ENCODE measurements at places on chromosomes 5 and 9.

DNA sequence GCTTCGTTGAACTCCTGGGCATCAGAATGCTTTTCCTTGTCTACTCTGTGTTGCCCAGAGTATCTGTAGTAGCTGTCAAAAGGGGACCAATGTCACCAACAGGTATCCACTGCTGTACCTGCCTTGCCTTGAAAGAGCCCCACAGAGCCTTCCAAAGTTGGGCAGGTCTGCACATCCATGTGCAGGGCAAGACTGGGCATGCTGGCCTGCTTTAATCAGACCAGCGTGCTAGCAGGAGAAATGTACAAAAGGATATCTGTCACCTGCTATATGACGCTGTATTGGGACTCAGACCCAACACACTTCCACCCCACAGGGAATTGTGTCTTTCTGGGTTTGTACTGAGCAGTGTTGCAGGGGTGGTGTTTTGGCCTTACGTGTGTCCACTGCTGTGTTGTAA lies 11.9 kb downstream of the DELE1 start:
- no peak for DNase-seq

DNA sequence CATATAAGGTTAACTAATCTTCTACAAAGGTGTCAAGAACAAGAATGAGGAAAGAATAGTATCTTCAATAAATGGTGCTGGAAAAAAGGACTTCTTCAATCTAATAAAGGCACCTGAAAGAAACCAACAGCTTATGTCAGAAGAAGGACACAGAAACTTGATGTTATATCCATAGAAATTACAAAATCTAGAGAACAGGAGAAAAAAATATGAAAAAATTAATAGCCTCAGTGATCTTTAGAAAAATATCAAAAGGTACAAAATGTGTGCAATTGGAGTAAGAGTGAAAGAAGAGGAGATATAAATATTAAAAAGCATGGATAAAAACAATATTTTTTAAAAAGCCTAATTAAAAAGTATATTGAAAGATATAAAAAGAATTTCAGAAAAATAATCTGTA lies 18.8 kb upstream of the PRSS3 start:
- DNase-seq = no peak

GRCh38 chr5:128403333-128403732 lies 134.7 kb downstream of the FBN2 start:
- DNase-seq = no peak

DNA sequence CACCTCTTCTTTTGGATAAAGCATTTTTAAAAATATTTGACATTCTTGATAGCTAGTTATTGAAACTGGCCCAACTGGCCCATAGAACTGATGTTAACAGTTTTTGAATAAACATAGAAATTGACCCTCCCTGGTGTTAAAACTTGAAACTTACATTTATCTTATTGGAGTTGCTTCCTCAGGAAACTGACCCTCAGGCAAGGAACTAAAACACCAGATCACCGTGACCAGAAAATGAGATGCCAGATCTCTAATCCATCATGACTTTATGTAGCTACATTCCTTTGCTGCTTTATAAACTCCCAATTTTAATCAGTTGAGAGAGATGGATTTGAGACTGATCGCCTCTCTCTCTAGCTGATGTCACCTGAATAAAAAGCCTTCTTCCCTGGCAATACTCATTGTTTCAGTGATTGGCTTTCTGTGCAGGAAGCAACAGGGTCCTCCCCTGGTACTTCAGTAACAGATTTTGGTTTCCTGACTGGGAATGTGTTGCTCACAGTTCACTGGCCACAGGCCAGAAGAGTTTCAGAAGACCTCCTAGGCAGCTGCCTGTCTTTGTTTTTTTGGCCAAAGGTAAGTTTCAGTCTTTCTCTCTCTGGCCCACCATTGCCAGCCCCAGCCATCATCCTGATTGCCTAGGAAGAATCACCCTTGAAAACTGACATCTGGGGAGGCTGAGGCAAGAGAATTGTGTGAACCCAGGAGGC lies 212.4 kb downstream of the DTWD2 start:
- no peak for DNase-seq

DNA sequence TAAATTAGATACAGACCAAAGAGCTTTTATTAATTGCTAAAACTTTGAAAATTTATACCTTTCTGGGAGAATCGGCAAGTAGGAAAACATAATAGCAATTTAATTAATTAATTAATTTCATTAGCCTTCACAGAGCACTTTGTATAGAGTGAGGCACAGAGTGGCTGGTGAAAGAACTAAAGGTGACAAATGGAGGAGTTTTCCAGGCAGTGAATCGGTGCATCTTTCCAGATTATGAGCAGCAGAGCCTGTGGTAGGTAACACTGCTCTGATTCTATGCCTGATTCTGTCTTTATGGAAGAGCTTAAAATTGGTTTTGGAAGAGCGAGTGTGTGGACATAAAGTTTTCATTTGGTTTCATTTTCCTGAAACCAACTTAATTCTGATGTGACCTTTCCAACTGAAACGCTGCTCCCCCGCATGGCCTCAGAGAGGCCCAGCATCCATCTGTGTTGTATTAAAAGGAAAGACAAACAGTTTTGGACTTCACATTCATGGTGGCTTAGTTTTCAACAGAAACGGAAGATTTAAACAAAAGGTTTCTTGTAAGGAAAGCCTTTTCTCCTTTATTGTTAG lies 188.9 kb upstream of the RPS23 start:
- DNase-seq = no peak

- DNase-seq = no peak
Observed at GRCh38 chr5:139711906-139712224, 63.7 kb downstream of the CXXC5 start.

DNA sequence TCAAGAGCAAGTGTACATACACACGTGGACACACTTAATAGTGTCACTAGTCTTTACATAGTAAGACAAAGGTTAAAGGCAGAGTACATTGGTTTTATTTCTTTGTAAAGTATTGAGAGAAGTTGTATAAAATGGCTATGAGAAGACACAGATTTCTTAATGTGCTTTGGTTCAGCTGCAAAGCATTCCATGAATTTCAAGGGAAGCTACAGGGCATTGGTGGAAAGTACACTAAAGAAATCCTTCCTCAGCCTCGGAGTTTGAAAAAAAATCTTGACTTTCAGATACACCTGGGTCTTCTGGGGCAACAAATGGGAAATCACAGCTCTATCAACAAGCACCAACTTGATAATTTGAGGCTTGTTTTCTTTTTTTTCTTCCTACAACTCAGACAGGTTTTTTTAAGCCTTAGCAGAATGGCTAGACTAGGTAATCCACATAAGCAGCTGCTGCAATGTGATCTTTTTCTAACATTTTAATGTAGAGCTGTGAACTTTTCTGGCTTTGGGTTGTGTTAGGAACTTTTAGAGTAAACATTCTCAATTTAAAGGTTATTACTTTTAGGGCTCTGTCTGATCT lies 140.4 kb upstream of the FST start:
- no peak for DNase-seq

DNA sequence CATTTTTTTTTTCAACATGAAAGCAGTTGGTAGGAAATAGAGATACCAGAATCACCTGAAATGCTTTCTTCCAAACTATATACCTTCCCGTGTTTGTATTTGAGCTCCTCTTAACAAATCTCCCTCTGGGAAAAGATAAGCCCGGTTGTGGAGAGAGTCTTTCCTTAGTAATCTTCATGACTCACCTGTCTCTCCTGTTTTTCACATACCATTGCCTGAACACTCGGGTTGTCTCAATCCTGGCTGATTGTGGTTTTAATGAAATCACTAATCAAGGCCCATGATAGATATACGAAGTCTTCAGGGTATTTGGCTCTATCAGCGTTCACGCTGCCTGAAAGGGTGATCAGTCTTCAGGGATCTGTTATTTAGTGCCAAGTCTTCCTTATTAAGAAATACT lies 136.7 kb downstream of the MAN2A1 start:
- no peak for DNase-seq

GRCh38 chr5:55865831-55866230 lies 14.7 kb downstream of the IL31RA start:
- DNase-seq = no peak

DNA sequence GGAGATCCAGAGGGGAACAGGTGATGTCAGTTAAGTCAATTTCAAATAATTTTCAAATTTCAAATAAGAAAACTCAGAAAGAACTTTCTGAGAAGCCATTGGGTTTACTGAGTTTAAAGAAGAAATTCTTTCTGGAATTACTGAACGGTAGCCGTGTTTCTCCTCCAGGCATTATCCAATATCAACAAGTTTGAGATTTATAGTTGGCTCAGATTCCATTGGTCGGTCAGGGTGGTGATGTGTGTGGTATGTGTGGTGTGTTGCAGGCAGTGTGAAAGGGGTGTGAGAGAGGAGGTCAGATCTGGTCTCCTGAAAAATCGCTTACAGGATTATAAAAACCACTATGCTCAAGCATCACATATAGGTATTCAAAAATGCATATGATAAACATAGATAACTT lies 60.1 kb downstream of the PDE4D start:
- no peak for DNase-seq

- DNase-seq = no peak
Observed at GRCh38 chr9:33437898-33438297, 9.5 kb downstream of the AQP3 start.

DNA sequence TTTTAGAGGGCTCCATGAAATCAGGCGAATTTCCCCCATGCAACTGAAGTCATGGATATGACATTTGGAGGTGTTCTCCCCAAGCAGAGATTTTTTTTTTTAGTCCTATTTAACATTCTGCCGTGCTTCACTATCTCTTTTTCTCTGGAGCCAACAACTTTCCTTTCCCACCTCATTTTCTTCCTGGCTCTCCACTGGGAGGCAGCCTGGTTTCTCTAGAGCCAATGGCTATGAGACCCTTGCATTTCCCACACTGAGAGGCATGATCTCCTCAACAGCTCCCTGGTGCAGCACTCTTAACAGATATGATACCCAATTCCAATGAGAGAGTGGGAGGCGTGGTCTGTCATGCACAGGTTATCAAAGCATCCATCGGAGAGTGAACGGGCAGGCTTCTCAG lies 310.8 kb downstream of the DRD1 start:
- DNase-seq = no peak

GRCh38 chr5:179322071-179323025 lies 22.9 kb downstream of the ADAMTS2 start:
- no peak for DNase-seq

GRCh38 chr5:2738700-2739359 lies 12.6 kb downstream of the IRX2 start:
- no peak for DNase-seq

GRCh38 chr9:114935119-114935518 lies 4.7 kb upstream of the TNFSF8 start:
- no peak for DNase-seq

GRCh38 chr5:107805824-107806223 lies 135.1 kb upstream of the EFNA5 start:
- DNase-seq = no peak

GRCh38 chr9:2725898-2726649 lies 8.8 kb downstream of the KCNV2 start:
- no peak for DNase-seq

- no peak for DNase-seq
Observed at GRCh38 chr5:175479125-175479881, 943 bp downstream of the SFXN1 start.

- no peak for DNase-seq
Observed at GRCh38 chr9:70303268-70303667, 44.5 kb downstream of the SMC5 start.

DNA sequence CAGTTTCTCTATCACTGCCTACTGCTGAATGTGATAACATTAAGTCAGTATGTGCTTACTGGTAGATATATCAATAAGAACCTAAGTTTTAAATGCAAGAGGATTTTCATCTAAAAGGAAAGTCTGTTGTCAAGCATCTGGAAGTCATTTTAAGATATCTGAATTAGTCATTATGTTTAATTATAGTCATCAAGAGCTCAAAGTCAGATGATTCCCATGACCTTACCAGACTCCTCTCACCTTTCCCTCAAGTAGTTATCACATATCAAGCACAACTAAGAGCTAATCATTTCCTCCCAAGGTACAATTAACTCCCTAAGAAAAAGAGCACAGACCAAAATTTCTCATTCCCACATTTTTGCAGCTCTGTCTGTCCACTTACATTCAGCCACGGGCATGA lies 45.5 kb downstream of the PUM3 start:
- peak; percentile 22 for DNase-seq

DNA sequence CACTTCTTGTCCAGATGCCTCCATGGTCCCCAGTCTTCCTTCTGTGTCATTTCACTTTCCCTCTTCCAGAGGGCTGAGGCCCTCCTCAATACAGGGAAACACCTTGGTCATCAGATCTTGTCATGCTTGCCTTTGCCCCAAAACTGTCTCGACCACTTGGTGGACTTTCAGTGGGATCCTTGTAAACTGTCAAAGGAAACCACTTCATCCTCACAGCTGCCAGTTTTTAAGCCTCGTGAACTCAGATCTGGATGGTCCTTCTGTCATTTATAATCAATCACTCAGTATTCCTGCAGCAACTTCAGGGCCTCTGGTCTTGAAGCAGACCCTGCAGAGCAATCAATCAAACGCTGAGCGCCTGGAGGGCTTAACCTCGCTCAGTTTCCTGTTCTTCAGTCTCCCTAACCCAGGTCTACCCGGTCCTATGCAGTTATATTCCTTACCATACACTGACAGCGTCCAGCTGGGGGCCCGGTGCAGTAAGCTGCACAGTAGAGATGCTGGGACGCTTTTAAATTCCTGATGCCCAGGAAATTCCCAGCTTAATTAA lies 74.6 kb downstream of the GOLPH3 start:
- DNase-seq = no peak

DNA sequence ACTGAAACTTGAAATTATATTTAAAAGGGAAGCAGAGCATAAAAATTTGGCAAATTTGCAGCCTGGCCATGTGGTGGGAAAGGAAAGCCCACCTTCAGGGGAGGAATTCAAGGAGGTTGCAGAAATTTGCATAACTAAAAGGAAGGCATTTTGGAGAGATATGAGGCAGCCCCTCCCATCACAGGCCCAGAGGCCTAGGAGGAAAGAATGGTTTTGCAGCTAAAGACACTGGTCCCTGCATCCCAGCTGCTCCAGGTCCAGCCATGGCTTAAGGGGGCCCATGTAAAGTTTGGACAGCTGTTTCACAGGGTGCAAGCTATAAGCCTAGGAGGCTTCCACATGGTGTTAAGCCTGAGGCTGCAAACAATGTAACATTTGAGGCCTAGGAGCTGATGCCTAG lies 212.5 kb downstream of the NNT start:
- DNase-seq = no peak

- DNase-seq = no peak
Observed at GRCh38 chr9:71895117-71895516, 15.9 kb downstream of the ABHD17B start.
